ENCODE measurements at places on chromosomes 12 and 14. TPM values are rescaled to one million over a fixed set of nuclear protein-coding genes. Genes with fewer than 3 reads are reported as not detected.

- ATAC-seq, result no peak
These were observed 167.8 kb downstream of the RMST start for GRCh38 chr12:97630356-97630755.

- no peak for ATAC-seq
These were observed 31.3 kb downstream of the SERPINA3 start for GRCh38 chr14:94643316-94644101.

DNA sequence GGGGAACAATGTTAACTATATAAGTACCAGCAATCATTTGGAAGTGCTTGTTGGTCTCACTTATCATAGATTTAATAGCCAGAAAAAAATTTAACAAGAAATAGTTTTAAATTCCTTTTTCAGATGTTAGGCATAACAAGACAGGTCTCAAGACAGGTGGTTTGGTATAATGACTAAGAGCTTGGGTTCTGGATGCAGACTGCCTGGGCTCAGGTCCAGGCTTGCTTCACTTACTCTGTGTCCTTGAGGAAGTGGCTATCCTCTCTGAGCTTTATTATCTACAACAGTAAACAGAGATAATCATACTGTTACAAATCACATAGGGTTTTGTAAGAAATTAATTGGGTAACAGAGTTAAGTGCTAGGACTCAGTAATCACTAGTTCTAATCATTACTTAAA, 338.0 kb upstream of the FLRT2 start:
- no peak for ATAC-seq

DNA sequence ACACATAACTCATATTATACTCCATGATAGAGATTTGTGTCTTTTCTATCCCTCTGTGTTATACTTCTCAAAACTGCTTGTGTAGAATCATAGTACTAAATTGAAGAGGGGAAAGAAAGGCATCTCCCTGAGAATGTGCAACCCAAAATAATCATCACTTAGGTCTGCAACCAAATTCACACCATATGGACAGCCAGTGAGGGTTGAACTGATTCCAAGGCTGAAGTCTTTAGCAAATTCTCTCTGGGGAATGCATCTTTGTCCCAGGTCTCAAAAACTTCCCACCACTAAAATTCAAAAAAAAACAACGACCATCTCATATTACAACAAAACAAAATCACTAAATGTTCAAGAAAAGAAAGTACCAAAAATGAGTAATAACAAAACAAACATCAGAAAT, 11.0 kb downstream of the ZFC3H1 start:
- no peak for ATAC-seq

- peak; percentile 98 for ATAC-seq
These were observed 115.2 kb downstream of the PRICKLE1 start for GRCh38 chr12:42474391-42474790.

GRCh38 chr12:49973361-49973830, 649 bp downstream of the AQP6 start:
- ATAC-seq, result no peak

The TMPRSS12 gene
- not detected for total RNA-seq

The GLS2 gene
- 2.6 TPM for total RNA-seq

The ADCY4 gene
- total RNA-seq, result 4.5 TPM

The FAIM2 gene
- 0.04 TPM for total RNA-seq

The LIN7A gene
- total RNA-seq, result 0.56 TPM

The KRT6A gene
- total RNA-seq, result 18,870 TPM

The MYH7 gene
- total RNA-seq, result 0.72 TPM

The PLXNC1 gene
- 1.7 TPM for total RNA-seq
